CD4-positive, alpha-beta T cell treated with Interleukin-4 for 1 hour (primary cell): ENCODE measurements at places on chromosomes 4 and X.

- DNase-seq, result no peak
These were observed 1214.8 kb downstream of the STIM2 start for GRCh38 chr4:28075401-28075956.

GRCh38 chr4:3486541-3487540, 23.7 kb downstream of the DOK7 start:
- no peak for DNase-seq

GRCh38 chrX:120377179-120377578, 15.3 kb downstream of the ATP1B4 start:
- DNase-seq, result no peak

GRCh38 chr4:48979914-48980579, 6.0 kb upstream of the CWH43 start:
- DNase-seq, result no peak

- no peak for DNase-seq
These were observed 115.7 kb upstream of the MAGEB16 start for GRCh38 chrX:35682476-35682875.

GRCh38 chr4:62487016-62487415, 1286.9 kb downstream of the ADGRL3 start:
- DNase-seq, result no peak

GRCh38 chr4:138572007-138572406, 329.9 kb upstream of the SLC7A11 start:
- no peak for DNase-seq

- no peak for DNase-seq
These were observed 13.3 kb downstream of the CXCR3 start for GRCh38 chrX:71604796-71605568.

- DNase-seq, result no peak
These were observed 25.1 kb downstream of the EPHA5 start for GRCh38 chr4:65645185-65645584.

DNA sequence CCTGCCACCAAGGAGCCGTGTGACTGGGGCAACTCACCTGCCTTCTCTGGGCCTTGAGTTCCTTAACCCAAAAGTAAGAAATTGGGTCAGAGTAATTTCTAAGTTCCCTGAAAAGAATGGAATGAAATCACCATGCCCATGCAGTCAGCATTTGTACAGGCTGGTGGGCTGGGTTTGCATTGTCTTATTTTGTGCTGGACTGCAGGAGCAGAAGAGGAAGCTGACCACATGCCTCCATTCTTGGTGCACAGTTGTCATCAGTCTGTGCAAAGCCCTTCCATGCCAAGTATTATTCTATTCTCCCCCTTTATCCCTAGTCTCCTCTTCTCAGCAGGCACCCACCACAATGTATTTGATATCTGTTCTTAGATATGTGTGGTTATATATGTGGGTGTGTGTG, 56.3 kb downstream of the FHDC1 start:
- no peak for DNase-seq

DNA sequence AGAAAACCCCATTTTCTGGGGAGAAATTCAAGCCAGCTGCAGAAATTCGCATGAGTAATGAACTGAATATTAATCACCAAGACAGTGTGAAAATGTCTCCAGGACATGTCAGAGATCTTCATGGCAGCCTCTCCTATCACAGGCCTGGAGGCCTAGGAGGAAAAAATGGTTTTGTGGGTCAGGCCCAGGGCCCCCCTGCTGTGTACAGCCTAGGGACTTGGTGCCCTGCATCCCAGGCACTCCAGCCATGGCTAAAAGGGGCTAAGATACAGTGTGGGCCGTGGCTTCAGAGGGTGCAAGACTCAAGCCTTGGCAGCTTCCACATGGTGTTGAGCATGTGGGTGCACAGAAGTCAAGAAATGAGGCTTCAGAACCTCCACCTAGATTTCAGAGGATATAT, 185.9 kb upstream of the GATB start:
- no peak for DNase-seq

GRCh38 chr4:162682651-162683050, 484.0 kb downstream of the NAF1 start:
- DNase-seq, result no peak
